ENCODE measurements at places on chromosomes 16 and 17.

DNA sequence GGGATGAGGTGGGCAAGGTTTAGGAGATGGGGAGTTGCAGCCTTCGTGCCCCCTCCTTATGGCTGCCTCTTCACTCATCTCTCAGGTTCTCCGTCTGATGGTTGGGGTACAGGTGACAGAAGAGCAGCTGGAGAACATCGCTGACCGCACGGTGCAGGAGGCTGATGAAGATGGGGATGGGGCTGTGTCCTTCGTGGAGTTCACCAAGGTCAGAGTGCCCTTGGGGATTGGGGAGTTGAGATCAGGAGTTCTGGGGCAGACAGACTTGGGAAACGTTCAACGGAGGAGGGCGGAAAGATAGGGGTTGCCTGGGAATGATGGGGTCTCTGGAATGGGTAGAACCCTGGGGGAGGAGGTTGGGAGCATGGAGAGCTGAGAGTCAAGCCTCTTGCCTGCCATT is 2.3 kb downstream of the CHP2 start:
- DNase-seq = no peak

DNA sequence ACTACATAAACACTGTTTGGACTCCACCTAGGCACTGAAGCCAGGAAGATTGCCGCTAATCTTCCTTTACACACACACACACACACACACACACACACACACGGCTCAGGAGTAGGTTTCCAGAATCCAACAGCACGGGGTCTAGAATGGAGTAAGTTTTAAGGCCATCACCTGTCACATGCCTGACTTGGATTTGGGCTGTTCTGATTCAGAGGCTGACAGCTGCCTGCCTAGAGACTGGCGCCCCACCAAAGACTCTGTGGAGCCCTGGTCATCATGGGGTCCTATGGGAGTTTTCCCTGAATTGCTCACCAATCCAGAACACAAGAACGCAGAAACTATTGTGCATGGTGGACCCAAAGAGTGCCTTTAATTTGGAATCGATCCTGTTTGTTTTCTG is 10.9 kb downstream of the CDRT4 start:
- DNase-seq = no peak

DNA sequence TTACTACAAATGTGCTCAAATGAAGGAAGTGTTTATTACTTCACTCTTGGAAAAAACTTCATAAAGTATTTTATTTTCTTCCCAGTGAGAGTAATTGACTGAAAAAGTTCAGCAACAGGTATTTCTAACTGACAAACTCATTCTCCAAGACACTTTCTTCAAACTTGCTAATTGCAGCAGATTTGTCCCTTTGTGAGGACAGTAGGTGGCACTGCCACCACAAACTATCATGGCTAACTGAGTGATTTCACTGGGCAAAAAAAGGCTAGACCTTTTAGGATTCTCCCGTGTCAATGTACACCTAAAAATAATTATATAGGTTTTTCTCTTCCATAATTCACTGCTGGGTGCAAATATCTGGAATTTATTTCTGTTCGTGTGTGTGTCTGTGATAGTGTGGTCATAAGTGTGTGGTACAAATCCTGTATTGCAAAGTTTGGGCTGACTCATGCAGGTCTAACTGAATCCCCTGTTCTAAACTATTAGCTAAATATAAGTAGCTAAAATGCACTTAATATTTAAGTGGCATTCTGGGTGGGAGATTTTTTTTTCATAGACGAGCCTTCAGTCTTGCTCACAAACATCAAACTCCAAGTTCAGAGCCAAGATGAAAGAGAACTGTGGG is 3.9 kb downstream of the HS3ST3A1 start:
- no peak for DNase-seq

DNA sequence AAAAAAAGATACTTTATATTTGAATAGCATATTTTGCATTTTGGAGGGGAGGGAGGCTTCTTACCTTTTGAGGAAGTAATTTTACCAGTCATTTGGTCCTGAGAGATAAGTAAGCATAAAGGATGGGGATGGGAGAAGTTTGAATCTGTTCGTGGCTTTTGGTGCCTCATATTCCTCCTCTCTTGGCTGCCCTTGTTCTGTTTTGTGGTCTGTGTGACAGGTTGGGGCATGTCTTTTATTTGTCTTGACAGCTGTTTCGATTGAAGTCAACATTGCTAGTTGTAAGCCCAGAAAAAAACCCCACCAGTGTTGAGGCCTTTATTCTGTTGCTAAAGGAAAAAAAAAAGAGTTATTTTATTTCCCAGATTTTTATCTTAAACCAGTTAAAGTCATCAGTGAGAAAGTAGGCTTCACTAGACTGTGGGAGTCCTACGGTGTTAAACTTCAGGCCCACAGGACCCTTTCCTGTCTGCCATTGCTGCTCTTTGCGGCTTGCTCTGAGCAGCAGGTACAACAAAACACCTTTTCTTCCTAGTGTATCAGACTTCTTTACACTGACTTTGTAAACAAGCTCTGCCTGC is 11.4 kb downstream of the SLC7A6 start:
- DNase-seq = no peak

DNA sequence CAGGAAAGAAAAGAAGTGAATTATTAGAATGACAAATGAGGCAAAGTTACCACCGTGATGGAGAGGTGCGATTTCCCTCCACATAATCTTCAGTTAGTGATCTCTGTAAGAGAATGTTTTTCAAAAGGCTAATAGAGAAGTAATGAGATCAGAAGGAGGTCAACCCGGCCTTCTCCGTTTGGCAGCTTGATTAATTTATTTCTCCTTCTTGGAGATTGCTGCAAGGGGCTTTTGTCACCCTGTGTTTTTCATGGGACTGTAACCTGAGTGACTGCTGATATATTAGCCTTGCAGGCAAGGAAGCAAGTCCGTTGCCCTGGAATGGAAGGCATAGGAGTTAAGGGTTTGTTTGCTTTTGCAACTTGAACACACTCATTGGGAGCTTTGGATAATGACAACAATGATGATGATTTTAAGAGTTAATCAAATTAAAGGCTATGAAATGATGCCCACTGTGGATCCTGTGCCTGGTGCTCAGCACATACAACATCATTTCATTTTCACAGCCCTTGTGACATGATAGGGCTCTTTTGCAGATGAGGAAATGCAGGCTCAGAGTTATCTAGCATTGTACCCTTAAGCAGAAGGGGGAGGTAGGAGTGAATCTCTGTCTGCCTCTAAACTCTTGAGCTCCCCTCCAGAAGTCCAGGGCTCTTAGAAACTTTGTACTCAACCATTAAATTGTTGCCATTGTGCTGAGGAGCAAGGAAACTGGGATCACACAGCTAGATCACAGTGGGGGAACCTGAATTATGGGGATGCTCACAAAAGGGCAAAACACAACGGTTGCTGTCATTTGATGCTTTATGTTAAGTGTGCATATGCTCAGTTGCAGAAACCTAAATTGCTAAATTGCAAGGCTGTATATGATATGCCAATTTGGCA is 226.3 kb downstream of the WWOX start:
- DNase-seq = no peak

GRCh38 chr16:65704866-65705265 is 583.0 kb upstream of the CDH11 start:
- no peak for DNase-seq

- no peak for DNase-seq
Measured at GRCh38 chr16:8756755-8757154, 40.7 kb downstream of the TMEM186 start.

GRCh38 chr17:65674246-65675045 is 113.0 kb upstream of the AXIN2 start:
- DNase-seq = no peak

- DNase-seq = no peak
Measured at GRCh38 chr17:80807014-80807413, 184.6 kb upstream of the CHMP6 start.

DNA sequence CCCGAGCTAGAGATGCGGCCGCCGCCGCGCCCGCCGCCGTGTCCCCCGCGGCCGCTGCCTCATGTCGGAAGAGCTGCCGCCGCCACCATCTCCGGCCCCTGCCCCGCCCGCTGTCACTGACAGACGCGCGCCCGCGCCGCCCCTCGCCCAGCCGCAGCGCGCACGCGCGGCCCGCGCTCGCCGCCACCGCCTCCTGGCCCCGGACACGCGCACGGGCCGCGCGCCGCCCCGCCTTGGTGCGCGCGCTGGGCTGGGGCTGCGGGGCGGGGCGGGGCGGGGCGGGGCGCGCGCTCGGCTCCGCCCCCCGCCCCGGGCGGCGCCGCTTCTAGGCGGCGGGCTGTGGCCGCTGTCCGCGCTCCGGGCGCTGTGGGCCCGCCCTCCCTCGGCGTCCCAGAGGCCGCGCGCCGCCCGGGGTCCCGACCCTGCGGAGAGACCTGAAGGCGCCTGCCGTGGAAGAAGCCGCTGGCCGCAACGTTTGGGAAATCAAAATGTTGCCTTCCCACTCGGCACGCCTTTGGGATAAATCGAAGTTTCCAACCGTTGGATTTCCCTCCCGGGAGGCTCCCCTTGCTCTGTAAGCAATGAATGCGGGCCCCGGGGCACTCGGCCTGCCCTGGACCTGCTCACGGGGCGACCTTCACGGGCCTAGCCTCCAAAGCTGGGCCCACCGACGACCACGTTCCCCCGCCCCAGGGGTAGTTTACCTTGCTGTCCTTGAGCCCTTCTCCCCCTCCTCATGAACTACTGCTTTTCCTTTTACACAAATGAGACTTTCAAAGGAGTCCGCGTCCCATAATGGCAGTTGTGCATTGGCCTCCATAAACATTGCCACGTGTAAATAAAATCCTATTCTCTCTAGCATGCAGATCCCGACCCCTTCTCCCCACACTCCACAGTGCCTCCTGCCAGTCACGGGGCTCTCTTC is at the start of gene ADCY9:
Gene ADCY9, minus strand, starts transcription at position 118 of the 925 bp plus-strand sequence. CDS start 1,000 bp downstream, outside the sequence.
- DNase-seq = peak; percentile 48

DNA sequence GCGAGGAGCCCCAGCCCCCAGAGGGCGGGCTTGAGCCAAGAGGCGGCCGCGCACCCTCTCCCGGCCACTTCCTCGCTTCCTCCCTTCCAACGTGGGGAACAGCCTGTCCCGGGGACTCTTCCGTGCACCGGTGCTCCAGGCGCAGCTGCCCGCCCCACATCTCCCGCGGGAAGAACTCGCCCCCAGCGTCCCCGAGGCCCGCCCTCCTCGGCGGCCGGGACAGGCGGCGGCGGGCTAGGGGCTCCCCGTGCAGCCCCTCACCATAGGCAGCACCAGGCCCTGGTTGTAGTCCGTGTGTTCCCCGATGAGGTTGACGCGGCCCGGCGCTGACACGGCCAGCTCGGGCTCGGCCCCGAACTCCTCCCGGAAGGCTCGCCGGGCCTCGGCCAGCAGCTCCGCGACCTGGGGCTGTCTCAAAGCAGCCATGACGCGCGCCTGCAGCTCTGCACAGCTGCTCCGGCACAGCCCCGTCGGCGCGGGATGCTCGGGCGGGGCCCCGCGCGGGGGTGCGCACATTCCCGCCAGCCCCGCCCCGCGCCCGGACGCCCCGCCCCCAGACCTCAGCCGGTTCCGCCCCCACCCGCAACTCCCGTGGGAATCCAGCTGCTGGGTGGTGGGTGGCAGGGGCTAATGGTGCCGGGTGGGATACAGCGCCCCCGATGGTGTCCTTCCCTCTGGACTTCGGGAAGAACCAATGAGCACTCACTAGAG is at the start of gene GALK1:
Gene GALK1, minus strand, starts transcription at position 482 of the 711 bp plus-strand sequence. Its CDS starts 56 bp downstream, at position 426.
- DNase-seq = no peak

- DNase-seq = no peak
Measured at GRCh38 chr17:13102477-13102876, 84.7 kb upstream of the ELAC2 start.

- no peak for DNase-seq
Measured at GRCh38 chr17:78355045-78355641, 4.7 kb downstream of the SOCS3 start.

- DNase-seq = no peak
Measured at GRCh38 chr17:58786586-58787295, 31.1 kb downstream of the PPM1E start.

GRCh38 chr16:85392756-85393673 is 220.1 kb upstream of the GSE1 start:
- DNase-seq = no peak

- DNase-seq = no peak
Measured at GRCh38 chr17:76004750-76005262, 4.2 kb downstream of the CDK3 start.

DNA sequence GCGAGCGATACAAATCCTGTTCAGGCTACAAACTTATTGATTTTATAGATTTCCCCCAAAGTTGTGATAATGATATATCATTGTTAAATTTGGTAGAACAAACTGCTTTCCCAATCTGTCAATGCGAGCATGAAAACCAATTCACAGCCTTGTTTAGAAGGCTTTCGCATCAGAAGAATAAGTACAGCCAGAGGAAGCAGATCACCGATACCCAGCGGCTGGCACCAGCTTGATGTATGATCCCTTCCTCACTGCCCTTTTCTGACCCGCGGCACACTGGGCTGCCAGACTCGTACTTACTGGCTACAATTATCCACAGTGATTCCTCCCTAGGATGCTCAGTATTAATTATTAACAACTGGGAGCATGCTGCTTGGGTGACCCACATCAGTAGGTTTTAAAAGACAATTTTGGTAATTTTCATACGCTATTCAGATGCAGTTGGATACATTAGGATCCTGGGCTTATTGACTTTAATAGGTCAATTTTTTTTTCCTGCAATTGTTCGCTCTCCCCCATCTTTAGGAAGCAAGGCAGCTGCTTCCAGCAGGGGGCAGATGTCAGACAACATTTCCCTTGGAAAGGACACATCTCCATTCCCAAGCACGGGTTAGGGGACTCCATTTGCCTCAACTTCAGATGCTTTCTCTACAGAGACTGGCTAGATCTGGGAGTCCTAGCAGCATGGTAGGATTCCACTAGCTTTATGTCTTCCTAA is 582.7 kb upstream of the PSMD7 start:
- no peak for DNase-seq

DNA sequence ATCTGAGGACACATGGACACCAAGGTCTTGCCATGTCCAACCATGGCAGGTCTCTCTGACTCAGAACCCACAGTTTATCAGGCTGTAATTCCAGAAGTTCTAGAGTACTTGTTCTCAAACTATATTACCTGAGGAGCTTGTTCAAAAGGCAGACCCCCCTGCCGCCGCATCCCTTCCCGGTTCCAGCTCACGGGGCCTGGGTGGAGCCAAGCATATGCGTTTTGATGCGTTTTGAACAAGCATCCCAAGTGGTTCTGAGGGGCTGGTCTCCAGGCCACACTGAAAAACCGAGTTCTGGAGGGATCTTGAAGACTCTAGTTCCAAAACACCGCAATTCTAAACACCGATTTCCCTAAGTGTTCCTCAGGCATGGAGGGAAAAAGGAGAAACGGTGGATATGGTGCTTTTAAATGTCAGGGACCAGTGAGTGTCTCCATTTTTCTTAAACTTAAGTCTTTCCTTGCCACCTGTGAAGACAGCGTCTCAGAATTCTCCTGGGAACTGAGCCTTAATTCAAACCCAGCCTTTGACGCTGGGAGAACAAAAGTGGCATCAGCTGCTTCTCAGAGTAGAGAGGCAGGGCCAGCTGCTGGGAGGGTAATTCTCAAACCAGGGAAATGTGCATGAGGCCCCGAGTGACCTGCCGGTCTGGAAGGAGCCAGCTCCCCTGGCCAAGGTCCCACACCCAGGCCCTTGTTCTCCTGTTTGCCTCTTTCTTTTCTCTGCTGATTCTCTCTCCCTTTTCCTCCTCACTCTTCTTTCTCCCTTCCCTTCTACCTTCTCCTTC is 84.4 kb upstream of the PLCG2 start:
- no peak for DNase-seq

GRCh38 chr17:44775838-44776621 is 17.2 kb downstream of the ADAM11 start:
- no peak for DNase-seq
